GM04503 (cell line): ENCODE measurements at places on chromosomes 4 and X.

DNA sequence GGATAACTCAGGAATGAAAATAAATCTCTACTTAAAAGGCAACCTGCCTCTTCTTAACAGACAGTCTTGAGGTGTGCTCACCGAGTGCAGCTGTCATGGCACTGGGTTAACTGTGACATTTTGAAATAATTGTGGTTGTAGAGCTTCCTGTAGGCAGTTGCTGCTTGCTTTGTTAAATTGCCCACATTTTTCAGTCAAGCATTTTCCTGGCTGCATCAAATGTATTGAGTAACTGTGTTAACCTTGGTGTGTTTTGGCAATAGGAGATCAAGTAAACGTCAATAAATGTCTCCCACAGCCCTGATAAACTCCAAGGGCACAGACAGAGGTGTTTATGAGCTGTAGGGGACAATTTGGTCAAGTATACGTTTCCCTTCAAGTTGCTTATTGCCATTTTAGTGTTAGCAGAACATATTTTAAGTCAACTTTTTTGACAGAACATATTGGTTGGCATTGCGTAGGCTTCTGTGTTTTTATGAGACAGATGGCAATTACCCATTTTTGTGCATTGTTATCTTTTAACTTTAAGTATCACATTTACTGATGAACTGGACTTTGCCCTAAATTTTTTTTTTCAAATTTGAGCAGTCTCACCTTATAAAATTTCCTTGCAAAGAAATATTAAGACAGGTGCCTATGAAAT lies 527.4 kb downstream of the C4orf33 start:
- DNase-seq: no peak

GRCh38 chr4:162056990-162057389 lies 106.8 kb downstream of the FSTL5 start:
- no peak for DNase-seq

GRCh38 chr4:138688408-138689085 lies 327.0 kb upstream of the NOCT start:
- DNase-seq: no peak

- no peak for DNase-seq
These were observed 1.6 kb downstream of the MAPK10 start for GRCh38 chr4:86358257-86358656.

- DNase-seq: no peak
These were observed 35.7 kb downstream of the PPARGC1A start for GRCh38 chr4:23853986-23854660.

GRCh38 chrX:153440556-153441135 lies 5.2 kb downstream of the TREX2 start:
- DNase-seq: no peak

DNA sequence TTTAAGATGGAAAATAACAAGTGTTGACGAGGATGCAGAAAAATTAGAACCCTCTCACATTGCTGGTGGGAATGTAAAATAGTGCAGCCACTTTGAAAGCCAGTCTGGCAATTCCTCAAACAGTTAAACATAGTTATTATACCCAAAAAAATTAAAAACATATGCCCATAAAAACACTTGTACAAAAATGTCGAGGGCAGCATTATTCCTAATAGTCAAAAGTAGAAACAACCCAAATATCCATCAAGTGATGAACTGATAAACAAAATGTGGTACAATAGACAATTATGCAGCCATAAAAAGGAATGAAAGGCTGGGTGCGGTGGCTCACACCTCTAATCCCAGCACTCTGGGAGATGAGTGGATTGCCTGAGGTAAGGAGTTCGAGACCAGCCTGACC lies 6.3 kb downstream of the IDS start:
- DNase-seq: no peak

DNA sequence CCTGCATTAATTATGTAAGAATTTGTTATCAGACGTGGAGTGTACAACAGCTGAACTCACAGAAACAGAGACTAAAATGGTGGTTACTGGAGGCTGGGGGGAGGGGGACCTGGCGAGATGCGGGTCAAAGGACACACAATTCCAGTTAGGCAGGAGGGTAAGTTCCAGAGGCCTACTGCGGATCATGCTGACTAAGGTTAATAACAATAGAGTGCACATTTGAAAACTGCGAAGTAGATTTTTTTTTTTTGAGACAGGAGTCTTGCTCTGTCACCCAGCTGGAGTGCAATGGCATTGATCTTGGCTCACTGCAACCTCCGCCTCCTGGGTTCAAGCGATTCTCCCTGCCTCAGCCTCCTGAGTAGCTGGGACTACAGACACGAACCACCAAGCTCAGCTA lies 7.6 kb downstream of the AGA start:
- DNase-seq: no peak

DNA sequence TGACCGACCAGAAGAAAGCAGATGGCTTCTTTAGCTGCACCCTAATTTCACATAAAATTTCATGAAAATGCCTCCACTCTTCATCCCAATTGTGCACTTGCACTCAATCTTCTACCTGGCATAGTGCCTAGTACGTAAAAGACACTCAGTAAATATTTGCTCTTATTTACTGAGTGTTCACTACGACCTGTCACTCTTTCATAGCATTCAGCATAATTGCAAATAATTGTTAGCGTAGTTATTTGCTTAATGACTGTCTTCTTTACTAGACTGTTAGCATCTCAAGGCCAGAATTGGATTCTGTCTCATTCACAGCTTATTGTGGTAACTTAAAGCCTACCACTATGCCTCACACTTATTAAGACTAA lies 130.2 kb downstream of the ENOX2 start:
- DNase-seq: no peak
